ENCODE measurements at places on chromosomes 3 and 15.

GRCh38 chr15:83694015-83694414 lies 40.1 kb downstream of the ADAMTSL3 start:
- DNase-seq, result peak; percentile 81

DNA sequence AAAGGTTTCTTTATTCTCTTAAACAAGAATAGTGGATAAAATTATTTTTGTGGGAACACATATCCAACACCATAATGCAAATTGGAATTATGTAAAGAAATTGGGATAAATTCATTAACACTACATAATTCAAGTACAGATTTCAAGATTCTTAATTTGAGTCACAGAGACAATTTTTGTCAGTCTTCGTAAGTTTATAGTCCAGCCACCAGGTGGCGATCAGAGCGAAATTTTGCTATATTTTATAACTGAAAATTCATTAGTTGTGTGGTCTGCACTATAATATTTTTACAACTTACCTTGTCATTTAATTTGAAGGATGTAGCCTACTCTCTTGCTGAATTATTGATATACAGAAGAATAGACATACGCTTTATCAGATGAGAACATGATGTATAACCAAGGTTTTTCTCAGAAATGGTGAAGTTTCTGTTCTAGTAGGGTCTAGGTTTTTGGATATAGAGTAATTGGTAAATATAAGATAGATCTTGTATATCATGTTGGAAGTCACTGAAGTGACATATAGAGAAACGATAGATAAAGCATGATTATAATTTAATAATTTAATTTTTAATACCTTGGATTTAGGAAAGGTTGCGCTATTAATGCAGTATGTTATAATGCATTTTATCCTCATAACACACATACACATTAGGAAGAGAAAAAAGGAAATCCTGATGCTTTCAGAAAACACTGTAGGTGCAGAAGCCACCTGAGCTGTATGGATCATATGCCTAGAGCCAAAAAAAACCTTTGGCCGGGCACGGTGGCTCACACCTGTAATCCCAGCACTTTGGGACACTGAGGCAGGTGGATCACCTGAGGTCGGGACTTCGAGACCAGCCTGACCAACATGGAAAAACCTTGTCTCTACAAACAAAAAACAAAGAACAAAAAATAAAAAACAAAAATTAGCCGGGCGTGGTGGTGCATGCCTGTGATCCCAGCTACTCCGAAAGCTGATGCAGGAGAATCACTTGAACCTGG lies 31.7 kb downstream of the PLSCR4 start:
- peak; percentile 36 for DNase-seq

- DNase-seq, result peak; percentile 76
Measured at GRCh38 chr15:51621936-51622603, 501 bp downstream of the DMXL2 start.

GRCh38 chr3:134928819-134929218 lies 133.8 kb downstream of the EPHB1 start:
- no peak for DNase-seq

DNA sequence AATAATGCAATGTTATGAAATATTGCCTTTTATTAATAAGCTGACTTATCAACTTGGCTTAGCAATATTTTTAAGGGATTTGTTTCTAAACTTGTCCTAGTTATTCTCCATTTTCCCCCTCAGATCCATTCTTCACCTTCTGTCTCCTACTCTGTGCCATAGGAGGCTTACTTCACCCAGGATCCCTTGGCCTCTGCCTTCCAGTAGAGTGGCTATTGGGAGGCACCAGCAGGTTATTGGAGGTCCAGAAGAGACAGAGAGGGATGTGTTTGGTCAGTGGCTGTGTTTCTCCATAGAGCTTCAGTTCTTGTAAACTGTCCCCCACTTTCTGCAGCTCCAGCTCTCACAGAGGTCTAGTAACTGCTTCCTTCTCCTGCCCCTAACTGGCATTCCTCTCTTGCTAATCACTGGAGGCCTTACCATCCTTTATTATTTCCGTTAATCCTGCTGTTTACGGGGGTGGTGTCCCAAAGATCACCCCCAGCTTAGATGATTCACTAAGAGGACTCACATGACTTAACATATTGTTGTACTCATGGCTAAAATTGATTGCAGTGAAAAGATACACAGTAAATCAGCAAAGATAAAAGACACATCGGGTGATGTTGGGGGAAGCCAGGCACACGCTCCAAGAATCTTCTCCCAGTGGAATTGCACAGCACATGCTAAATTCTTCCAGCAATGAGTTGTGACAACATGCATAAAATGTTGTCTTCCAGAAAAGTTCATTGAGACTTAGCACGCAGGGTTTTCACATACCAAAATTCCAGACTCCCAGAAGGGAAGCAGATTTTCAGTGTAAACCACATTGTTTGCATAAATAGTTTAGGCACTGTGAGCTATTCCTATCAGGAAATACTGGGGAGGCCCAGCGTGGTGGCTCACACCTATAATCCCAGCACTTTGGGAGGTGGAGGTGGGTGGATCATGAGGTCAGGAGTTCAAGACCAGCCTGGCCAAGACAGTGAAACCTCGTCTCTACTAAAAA lies 67.5 kb downstream of the RPL22L1 start:
- peak; percentile 95 for DNase-seq

GRCh38 chr3:54146506-54147239 lies 24.3 kb downstream of the CACNA2D3 start:
- no peak for DNase-seq

- peak; percentile 97 for DNase-seq
Measured at GRCh38 chr3:153052096-153052460, 109.9 kb upstream of the RAP2B start.

DNA sequence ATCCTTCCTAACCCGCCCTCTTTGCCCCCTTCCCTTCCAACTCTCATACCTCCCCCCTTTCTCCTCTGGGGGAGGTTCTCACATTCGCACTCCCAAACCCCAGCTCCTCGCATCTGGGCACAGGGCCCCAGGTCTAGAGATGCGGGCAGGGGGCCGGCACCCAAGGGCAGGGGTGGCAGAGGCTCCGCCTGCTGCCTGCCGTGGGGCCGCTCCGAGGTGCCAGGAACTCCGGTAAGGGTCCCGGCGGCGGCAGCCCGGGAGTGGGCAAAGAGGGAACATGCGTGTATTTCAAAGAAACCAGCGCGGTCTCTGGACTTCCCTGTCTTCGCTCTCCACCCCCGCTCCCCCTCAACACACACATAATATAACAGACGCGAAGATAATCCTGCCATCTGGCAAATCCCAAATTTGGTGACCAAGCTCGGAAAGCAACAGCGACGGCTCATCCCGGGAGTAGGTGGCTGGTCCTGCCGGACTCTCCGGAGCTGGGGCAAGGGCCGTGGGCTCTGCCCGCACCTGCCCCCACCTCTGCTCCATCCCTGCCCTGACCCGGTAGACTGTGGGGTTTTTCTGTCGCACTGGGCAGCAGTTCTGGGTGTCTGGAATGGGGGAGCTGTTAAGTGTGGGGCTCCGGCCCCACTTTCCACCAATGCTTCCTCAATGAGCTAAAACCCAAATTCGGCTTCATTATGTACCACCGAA lies 31.0 kb downstream of the NR2F2 start:
- no peak for DNase-seq

DNA sequence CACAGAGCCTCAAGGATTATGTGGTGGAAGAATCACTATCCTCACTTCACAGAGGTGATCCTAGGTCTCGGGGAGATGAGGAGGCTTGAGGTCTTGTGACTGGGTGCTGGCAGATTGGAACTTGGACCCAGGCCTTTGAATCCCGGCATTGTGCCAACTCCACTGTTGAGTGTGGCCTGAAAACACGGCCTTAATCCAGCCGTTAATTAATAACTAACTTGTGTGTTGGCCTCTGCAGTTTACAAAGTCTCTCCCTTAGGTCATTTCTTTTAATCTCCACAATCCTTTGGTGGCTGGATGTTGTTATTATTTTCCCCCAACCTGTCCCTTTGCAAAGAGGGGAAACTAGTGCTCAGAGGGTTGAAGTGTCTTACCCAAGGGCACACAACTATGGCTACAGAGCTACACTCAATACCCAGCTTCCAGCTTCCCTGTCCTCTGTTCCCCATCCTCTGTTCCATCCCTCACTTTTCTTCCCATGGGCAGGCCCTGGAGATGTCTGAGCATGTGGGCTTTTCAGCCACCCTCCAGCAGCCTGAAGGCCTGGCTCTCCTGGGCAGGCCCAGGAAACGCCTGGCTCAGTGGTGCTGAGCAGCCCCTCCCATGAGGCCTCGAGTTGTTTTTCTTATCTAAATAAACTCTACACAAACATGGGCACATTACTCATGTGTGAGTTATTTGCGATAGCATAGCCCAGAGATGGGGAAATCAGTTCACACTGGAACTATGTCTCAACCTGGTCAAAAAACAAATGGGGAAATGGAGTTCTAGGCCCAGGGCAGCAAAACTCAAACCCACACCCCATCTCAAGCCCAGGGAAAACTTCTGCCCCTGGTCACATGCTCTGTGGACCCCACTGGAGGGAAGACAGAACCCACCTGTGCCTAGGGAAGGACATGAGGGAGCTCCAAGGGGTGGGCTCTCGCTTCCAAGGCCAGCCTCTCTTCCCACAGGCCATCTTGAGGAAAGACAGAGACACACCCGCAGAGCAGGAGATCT lies 16.8 kb upstream of the SMAD3 start:
- peak; percentile 97 for DNase-seq

DNA sequence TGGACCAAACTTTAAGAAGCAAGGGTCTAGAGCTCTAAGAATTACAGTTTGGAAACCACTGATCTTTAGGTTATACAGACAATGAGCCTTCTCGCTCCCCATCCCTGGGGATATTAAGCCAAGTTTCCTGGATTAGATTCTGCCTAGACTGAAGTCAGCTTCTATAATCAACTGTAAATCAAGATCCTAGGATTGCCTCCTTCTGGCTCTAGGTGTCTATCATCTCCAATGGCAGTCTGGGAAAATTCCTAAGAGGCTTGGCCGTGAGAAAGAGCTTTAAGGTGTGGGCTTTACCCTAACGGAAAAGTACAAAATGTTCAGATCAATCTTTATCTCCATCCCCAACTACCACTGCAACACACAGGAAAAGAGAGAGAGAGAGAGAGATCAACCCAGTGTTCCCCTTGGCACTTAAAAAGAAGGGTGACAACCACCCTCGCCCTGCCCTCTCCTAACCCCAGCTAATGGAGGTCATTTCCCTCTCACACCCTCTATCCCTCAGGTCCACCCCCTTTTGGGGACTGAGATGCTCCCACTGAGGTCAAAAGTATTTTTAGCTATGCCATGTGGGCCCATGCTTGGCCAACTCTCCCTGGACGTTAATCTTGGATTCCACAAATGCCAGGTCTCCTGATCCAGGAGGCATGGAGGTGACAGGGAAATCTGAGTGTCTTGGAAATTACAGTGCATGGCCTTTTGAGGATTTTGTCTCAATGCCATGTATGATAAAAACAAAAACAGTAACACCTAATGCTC lies 202.8 kb upstream of the BCL6 start:
- DNase-seq, result no peak

GRCh38 chr3:46138581-46138980 lies 69.5 kb downstream of the CCR1 start:
- no peak for DNase-seq

GRCh38 chr3:114418724-114419543 lies 125.1 kb downstream of the TIGIT start:
- peak; percentile 96 for DNase-seq

- DNase-seq, result no peak
Measured at GRCh38 chr15:27564656-27565055, 534.5 kb downstream of the OCA2 start.

GRCh38 chr15:52481915-52482314 lies 46.8 kb downstream of the MYO5A start:
- DNase-seq, result peak; percentile 91

GRCh38 chr3:71135373-71136088 lies 448.0 kb downstream of the FOXP1 start:
- DNase-seq, result peak; percentile 83

DNA sequence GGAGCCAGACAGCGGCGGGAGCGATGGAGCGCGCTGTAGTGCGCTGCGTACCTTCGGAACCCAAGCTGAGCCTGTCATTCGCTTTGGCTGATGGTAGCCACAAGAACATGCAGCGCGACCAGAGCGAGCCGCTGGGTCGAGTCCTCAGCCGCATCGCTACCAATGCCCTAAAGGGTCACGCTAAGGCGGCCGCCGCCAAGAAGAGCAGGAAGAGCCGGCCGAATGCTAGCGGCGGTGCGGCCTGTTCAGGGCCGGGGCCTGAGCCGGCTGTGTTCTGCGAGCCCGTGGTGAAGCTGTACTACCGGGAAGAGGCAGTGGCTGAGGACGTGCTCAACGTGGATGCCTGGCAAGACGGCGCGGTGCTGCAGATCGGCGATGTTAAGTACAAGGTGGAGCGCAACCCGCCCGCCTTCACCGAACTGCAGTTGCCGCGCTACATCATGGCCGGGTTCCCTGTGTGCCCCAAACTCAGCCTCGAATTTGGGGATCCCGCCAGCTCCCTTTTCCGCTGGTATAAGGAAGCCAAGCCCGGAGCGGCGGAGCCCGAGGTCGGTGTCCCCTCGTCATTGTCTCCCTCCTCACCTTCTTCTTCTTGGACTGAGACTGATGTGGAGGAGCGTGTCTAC lies 498 bp downstream of the PDE12 start:
- DNase-seq, result peak; percentile 50

- no peak for DNase-seq
Measured at GRCh38 chr3:31946484-31947081, 34.5 kb downstream of the OSBPL10 start.

GRCh38 chr3:67362686-67363085 lies 291.7 kb downstream of the SUCLG2 start:
- DNase-seq, result peak; percentile 63

- DNase-seq, result no peak
Measured at GRCh38 chr3:53571264-53571663, 76.9 kb downstream of the CACNA1D start.

DNA sequence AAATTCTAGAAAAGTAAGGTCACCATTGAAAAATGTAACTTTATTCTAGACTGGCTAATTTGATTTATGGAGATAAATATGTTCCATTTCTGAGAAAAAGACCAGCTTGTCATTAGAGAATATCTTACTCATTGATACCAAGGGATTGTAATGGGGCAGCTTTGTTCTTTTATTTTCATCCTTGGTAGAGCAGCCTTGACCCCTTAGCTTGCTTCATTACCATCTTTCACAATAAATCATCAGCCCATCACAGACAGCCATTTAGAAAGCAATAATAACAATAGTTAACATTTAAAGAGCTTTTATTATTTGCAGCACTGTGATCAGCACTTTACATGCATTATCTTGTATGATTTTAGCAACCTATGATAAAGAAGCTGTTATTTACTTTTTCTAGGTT lies 253.6 kb downstream of the C3orf38 start:
- no peak for DNase-seq

- DNase-seq, result peak; percentile 47
Measured at GRCh38 chr3:146750196-146750595, 145.1 kb upstream of the PLSCR5 start.

GRCh38 chr3:161163297-161163696 lies 57.8 kb upstream of the NMD3 start:
- DNase-seq, result peak; percentile 99

DNA sequence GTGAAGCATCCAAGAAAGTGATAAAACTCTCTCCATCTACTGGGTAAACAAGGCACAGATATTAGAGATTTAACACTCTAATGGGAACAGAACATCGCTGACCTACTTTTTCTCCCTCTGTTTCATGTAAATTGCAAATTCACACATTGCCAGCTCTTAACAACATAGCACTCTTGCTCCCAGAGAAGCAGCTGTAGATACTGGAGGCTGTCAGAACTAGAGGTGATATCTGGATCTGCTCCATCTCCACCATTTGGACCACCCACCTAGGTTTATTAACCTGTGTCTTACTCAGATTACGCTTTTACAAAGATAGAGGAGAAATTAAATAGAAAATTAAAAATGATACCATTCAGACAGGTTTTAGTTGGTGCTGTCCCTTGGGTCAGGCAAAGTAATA lies 289.1 kb upstream of the CRBN start:
- no peak for DNase-seq

- peak; percentile 59 for DNase-seq
Measured at GRCh38 chr3:146256851-146257486, 6.1 kb upstream of the PLSCR4 start.
